Thyroid gland (tissue), 4 donors: ENCODE measurements at places on chromosomes 2 and 18. TPM values are rescaled to one million over a fixed set of nuclear protein-coding genes. Genes with fewer than 3 reads are reported as not detected.
A peak's percentile ranks its signal among the peaks of the same experiment; 100 is the strongest.

The SULT1C4 gene
- 6.6 TPM for total RNA-seq

The KCNE4 gene
- 19.6 TPM for total RNA-seq

The HJURP gene
- 0.45 TPM for total RNA-seq

DNA sequence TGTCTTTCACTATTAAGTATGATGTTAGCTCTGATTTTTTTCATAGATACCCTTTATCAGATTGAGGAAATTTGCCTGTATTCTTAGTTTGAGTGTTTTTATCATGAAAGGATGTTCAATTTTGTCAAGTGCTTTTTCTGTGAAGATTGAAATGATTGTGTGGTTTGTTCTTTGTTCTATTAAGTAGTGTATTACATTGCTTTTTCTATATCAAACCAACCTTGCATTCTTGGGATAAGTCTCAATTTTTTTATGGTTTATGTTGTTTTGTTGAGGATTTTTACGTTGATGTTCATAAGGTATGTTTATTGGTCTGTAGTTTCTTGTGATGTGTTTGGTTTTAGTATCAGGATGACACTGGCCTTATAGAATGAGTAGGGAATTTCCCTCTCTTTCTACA is 19.1 kb downstream of the PDK1 start:
- DNase-seq = no peak

DNA sequence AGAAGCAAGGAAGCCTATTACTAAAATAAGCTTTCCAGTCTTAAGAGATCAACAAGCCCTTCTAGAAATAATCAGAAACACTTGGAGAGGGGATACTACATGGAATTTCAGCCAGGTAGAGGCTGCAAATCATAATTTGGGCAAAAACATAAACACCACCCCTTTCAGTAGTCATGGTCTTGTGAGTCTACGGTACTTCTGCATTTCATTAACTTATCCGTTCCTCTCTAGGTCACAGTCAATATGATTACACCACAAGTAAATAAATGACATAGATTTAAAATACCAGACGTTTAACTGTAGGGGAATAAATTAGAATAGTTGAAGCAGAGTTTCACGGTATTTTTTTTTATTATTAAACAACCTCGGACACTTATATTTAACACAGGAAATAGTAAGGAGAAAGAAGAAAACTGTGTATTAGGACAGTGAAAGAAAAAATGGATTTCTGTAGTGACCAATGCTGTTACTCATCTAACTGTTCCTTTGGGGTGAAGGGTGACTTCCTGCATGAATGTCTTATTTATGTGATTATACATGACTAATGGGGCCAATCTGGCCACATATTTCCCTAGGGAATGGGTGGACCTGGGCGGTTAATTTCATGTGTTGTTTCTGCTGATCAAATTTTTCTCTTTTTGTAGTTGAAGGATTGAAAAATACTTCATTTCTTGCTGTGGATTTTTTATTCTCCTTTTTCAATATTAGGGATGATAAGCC is 456.6 kb upstream of the UBE2E3 start:
- DNase-seq = no peak

DNA sequence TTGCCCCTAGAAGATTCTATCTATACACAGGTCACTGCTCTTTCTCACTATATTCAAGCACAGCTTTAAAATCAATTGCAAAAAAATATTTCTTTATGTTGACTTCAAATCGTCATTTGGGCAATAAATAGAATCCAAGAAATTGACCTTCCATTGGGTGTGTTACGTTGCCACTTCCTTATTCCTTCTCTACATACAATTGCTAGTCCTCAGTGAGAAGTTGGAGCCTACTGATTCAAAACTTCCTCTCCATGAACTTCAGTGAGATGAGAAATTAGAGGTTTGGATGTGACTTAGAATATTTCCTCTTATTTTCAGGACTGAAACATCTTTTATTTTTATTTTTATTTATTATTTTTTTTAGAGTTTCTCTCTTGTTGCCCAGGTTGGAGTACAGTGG is 40.3 kb downstream of the PMAIP1 start:
- no peak for DNase-seq

GRCh38 chr2:44943031-44943692 is 1.7 kb downstream of the SIX3 start:
- DNase-seq = no peak

DNA sequence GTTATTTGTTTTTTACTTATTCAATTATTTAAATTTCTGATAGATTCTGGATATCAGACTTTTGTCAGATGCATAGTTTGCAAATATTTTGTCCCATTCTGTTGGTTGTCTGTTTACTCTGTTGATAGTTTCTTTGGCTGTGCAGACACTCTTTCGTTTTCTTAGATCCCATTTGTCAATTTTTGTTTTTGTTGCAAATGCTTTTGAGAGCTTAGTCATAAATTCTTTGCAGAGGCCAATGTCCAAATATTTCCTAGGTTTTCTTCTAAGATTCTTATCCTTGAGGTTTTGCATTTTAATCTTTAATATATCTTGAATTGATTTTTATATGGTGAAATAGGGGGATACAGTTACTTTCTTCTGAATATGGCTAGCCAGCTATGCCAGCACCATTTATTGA is 112.7 kb upstream of the SESTD1 start:
- DNase-seq = no peak

- peak; percentile 60 for DNase-seq
Observed at GRCh38 chr2:222320436-222321395, 21.9 kb upstream of the PAX3 start.

- DNase-seq = peak; percentile 32
Observed at GRCh38 chr2:127525691-127526131, 578 bp downstream of the IWS1 start.

- DNase-seq = no peak
Observed at GRCh38 chr18:79574938-79575525, 104.6 kb upstream of the CTDP1 start.

DNA sequence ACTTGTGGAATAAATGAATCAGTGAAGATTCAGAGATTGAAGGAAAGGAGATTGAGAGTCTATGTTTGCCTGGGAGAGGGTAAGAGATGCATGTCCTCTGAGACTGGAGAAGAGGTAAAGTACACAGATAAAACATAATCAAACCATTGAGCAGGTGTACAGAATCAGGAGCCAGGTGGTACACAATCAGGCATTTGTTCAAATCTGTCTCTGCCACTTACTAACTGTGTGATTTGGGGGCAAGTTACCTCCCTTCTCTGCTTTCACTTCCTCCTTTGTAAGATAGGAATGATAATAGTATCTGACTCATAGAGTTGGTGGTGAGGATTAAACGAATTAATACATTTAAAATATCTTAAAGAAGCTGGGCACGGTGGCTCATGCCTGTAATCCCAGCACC is 94.0 kb downstream of the CDK15 start:
- DNase-seq = no peak

DNA sequence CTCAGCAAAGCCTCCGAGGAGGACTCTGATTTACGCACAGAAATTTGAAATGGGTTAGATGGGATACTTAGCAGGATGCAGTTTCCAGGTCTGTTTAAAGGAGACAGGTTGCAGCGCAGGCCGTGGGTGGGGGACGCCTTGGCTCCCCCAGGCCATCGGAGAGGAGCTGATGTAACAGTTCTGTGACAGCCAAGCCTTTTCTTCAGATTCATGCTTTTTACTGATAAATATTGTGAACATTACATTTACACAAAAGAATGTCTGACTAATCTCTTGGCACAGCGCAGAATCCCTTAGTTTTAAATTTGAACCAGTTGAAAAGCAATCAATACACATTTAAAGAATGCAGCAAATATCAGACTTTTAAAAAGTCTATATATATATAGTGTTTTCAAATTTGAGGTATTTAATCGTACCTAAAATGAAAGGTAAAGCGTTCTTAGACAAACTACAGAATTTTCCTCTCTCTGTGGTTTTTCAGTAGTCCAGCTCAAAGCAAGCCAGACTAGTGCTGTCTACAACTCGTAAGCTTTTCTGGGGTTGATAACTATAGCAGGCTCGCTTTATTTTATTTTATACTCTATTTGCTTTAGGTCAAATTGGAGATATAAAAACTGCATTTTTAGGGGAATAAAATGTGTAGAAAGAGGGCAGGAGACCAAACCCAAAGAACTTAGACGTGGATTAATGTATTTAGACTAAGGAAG is 221.9 kb downstream of the PIEZO2 start:
- DNase-seq = no peak

DNA sequence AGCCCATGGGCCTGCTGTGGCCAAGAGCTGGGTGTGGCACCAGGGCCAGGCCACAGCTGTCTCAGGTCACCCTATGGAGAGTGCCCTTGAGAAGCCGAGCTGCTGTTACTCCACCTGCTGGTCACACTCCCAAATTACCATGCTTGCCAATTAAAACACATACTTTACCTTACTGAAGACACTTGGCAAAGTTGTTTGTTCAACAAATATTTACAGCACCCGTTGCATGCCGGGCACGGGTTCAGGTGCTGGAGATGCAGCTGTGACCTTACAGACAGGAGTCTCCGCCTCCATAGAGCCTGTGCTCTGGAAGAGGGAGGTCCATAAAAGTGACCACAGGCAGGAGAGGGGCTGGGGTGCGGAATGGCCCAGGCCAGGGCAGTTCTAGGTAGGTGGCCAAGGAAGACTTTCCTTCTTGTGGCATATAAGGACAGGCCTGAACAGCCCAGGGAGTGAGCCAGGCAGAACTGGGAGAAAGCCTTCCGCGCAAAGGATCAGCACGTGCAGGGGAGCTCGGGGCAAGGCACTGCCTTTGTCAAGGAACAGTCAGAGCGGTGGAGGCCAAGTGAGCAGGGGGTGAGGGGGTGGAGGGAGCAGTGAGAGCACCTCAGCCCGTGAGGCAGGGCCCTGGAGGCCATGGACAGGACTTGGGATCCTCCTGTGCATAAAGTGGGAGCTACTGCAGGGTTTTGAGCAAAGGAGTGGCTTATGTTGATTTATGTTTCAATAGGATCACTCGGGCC is 23.6 kb upstream of the RBM44 start:
- peak; percentile 41 for DNase-seq

DNA sequence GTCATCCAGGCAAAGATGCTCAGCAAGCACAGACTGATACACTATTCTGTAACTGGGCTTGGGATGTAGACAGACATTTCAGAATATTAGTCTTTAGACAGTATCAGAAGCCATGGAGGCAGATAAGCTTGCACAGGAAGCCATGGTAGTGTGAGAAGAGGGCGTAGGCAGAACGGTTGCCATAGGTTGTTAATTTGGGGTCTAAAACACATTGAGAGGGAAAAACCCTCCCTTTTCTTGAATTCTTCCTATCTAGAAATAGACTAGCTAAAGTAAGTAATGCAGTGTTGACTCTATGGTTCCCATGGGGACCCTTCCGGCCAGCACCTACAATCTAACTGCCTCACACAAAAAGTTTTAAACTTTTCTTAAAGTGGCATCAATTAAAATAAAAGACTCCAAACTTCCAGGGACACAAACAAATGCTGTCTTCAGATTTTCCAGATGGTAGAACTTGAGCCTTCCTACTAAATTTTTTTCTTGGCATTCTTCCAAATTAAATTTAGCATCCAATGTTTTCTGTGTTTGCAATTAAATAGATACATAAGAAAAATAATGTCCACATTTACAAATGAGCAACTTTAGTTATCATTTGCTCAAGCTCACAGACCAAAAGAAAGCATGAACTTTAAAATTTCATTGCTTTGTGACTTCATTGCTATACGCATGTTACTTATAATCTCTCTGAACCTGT is 1.9 kb downstream of the PRKRA start:
- no peak for DNase-seq
